ENCODE measurements at places on chromosomes 6 and 20. TPM values are rescaled to one million over a fixed set of nuclear protein-coding genes. Genes with fewer than 3 reads are reported as not detected.

DNMT3B gene
- total RNA-seq: 7.5 TPM

DNA sequence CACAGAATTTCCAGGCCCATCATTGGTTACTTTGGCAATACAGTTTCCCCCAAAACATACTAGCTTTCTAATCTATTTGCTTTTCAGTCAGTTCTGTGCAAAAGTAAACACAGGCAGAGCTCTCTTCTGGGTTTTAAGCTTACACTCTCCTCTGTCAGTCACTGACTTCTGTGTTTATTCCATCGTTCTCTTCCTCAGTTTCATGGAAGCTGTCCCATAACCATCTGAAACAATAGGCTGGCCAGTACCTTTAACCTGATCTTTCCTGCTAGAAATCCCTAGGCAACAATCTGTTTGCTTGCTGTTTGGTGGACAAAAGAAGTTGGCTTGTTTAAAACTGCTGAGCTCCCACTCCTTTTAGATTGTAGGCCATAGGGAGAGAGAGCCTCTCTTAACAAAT lies 431.5 kb downstream of the HACE1 start:
- H3K36me3 ChIP-seq: no peaks in the 10 kb centered on the region
- no peak overlapping the region for H3K27ac ChIP-seq

SLC32A1 gene
- total RNA-seq: not detected

- H3K4me1 ChIP-seq: peaks cover 43% of the 10 kb centered on the region
- no peak overlapping the region for H3K4me3 ChIP-seq
- H3K36me3 ChIP-seq: peaks cover 24% of the 10 kb centered on the region
- H3K27ac ChIP-seq: no peak overlapping the region
Measured at GRCh38 chr20:11921321-11921720, 3.6 kb downstream of the BTBD3 start.

All from mesothelial cell of epicardium (in vitro differentiated cells).